ENCODE measurements at places on chromosomes 3 and 15.

DNA sequence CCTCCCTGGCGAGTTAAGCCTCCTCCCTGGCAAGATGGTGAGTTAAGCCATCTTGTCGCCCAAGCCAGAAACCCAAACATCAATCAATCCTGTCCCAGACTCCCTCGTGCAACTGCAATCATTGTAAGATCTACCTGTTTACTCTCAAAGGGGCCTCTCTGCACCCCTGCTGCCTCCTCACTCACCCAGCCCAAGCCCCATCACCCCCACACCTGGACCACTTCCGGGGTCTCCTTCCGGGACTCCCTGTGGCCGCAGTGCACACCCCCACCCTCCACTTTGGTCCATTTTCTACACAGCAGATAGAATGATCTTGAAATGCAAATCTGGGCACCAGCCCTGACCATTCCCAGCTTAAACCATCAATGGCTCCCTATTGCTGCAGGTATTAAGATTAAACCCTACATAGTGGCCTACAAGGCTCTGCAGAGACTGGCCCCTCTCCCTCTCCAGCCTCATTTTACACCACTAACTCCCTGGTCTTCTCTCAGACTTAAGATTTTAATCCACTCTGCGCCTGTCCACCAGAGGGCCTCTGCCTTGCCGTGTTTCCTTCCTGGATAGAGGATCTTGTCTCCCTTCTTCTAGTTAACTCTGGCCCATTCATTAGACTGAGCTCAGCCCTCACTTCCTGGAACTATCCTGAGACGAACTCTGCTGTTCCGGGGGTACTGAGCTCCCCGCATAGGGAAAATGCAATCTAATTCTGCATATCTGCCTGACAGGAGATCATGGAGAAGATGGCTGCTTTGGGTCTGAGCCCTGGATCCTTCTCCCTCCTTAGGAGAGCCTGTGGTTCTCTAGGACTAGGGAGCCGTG lies 41.9 kb upstream of the SLC6A1 start:
- DNase-seq, result peak; percentile 55

GRCh38 chr15:33679061-33679460 lies 289.2 kb upstream of the CHRM5 start:
- DNase-seq, result no peak

DNA sequence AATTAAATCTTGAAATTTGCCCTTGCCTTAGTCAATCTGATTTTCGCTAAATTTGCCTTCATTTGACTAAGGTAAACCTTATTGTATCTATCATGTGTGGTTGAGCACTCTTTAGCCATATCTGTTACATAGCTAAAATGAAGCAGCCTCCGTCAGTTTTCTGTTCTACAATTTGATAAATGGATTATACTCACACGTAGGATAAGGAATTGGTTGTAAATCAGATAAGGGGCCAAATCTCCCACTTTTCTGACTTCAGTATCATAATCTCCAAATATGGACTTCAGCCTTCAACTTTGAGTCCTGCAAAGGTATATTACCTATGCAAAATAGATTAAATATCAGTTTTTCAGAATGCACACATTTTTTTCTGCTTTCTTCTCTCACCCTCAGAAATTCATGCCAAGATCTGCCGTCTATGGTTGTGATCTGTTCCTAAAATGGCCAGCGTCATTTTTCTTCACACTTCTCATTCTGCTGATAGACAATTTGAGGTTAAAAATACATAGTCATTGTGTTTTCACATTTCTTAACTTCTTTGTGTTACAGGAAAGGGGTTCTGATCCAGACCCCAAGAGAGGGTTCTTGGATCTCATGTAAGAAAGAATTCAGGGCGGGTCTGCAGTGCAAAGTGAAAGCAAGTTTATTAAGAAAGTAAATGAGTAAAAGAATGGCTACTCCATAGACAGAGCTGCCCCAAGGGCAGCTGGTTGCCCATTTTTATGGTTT lies 36.9 kb downstream of the RAB8B start:
- DNase-seq, result no peak

GRCh38 chr3:99376926-99377325 lies 261.5 kb upstream of the COL8A1 start:
- DNase-seq, result no peak

DNA sequence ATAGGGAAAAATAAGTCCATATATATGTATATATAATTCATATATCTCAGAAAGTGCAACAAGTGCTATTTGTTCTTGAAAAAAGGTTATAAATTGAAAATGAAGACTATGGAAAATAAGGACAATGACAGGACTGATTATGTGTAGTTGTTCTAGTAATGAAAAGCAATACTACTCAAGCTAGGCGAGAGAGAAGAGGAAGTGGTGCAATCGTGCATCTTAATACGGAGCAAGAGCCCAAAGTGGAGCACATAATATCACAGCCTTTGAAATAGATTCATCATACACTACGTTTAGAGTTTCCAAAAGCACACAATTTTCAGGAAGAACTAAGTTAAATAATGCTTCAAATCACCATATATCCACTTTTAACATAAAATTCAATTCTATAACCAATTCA lies 87.9 kb downstream of the ULK4 start:
- no peak for DNase-seq

DNA sequence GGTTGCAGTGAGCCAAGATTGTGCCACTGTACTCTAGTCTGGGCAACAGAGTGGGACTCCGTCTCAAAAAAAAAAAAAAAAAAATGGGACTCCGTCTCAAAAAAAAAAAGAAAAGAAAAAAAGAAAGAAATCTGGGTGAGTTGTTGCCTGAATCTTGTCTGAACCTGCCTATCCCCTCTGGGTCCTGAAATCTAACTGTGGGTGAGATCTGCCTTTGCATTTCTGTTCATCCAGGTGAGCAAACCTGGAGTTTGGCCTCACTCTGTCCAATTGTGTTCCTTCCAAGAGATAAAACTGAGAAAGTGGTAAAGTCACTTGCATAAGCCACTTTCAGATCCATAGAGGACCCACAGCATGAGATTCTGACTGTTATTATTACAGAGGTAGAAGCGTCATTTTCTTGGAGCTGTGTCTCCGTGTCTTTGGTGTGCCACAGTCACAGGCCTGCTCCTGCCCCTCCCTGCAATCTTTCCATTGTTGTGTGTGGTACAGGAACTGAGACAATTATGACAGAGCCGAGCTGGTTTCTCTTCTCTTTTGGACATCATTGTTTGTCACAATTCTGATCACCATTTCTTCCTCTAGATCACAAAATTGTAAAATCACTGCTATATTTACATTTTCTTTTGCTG lies 235.9 kb downstream of the LPP start:
- no peak for DNase-seq

- no peak for DNase-seq
Measured at GRCh38 chr3:196927571-196928453, 14.5 kb downstream of the NCBP2 start.

DNA sequence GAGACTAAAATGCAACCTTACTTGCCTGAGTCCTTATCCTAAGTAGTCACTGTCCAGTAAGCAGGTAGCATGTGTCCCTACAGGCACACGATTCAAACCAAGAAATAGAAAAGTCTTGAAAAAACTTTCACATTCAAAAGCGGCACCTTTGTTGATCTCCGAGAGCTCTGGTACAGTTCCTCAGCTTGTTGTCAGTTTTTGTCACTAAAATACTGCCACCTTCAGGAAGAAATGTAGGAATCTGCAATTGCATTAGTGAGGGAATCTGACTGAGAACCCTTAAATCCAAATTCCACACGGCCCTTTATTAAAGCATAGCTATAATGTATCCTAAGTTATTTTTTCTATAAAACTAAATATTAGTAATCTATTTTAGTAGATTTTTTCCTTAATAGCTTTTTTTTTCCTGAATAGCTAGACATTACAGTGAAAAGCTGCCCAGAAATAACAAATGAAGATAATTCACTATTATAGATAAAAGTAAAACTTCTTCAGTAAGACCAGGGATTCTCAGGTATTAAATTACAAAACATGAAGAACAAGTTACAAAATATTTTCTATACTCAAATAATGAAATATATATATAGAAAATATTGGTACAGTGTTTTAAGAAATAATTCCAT lies 44.0 kb downstream of the CCDC54 start:
- peak; percentile 84 for DNase-seq

- no peak for DNase-seq
Measured at GRCh38 chr3:122676759-122677158, 3.9 kb upstream of the PARP14 start.

- no peak for DNase-seq
Measured at GRCh38 chr3:138898301-138898700, 48.6 kb downstream of the FOXL2 start.

GRCh38 chr3:172573422-172573821 lies 50.2 kb upstream of the TNFSF10 start:
- DNase-seq, result no peak

GRCh38 chr15:51492528-51492927 lies 130.0 kb downstream of the DMXL2 start:
- no peak for DNase-seq

DNA sequence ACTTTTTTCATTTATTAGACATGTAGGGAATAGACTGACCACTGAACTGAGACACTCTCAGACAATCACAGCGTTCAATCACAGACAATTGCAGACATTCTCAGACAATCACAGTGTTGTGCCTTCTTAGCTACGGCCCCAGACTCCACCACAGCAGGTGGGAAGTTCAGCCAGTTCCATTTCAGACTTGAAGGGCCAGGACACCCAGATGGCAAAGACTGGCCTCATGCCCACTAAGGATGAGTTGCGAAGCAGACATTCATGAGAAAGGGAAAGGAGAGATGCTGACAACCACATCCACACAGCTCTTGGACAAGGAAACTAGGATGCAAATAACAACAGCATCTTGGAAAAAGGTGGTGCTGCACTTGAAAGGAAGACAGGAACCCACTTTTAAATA lies 21.9 kb upstream of the ALDH1L1 start:
- DNase-seq, result no peak

GRCh38 chr3:183794452-183794851 lies 30.9 kb downstream of the MAP6D1 start:
- DNase-seq, result no peak

DNA sequence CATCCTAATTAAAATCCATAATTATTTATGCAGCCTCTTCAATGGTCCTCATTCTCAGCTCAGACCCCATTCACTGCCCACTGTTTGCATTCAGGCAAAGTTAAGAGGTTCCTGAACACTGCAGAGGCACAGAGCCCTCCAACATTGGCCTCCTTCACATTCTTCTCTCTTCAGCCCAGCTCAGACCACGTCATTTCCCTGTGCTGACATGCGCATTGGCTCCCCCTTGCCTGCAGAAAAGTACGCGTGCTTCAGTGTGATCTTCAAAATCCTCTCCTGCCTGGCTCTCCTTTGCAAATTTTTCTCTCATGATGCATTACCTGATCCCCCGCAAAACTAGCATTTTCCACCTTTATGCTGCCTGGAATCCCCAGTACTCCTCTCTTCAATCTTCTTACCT lies 552.3 kb downstream of the NTRK3 start:
- no peak for DNase-seq

DNA sequence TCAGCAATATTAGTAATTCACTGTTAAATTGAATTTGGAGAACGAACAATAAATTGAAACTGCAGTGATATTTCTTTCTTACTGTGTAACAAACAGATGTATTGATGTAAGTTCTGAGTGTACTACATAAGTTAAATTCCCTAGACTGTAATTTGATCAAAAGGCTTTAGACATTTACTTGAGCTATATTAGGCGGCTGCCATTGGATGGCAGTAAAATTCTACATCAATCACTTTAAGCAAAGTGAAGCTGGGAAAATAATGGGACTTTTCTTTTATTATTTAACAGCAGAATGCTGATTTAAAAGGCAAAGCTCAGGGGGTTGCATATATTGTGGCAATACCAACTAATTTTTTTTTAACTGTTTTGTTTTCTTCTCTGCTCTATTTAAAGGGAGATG lies 212.6 kb upstream of the PLSCR5 start:
- DNase-seq, result no peak

DNA sequence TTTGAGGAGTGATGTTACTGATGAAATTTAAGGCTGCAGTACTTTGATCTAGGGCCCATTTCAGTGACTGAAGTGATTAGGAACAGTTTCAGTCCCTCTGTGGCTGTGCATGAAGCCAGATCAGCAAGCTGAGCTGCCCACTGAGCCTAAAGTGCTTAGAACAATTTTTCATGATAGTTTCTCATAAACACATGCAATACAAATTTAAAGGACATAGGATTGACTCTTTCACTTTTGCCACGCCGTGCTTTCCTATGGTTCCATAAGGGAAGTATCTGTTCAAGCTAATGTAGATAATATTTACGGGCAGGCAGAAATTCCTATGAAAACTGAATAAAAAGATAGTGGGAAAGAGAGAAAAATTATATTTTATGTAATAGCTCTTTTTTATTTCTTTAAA lies 10.6 kb downstream of the ANKUB1 start:
- DNase-seq, result no peak

DNA sequence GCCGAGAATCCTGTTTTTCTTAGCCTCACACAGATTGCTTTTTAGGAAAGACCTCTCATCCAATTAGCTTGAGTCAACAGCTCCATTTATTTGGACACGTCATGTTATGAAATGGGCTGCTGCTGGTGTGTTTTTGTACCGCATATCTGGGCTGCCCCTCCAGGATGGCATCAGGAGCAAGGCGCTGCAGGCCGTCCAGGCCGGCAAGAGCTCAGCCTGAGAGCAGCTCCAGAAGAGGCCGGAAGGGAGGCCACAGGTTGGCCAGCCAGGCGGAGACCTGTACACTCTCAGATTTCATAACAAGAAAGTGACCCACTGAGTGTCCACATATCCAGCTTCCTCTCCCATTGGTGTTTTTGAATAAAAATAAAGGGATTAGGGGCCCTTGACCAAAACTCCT lies 28.3 kb downstream of the FOXL2NB start:
- DNase-seq, result no peak

DNA sequence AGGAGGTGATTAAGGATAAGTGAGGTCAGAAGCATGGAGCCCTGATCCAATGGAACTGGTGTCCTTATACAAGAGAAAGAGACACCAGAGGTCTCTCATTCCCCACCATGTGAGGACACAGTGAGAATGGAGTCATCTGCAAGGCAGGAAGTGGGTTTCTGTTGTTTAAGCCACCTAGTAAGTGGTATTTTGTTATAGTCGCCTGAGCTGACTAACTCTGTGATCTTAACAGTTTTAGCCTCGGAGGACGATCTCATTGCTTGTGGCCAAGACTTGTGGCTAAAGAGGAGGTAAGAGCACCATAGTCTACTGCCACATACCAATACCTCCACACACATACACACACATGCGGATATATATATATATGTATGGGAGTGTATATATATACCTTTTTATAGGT lies 73.8 kb downstream of the MCTP2 start:
- DNase-seq, result no peak

- no peak for DNase-seq
Measured at GRCh38 chr3:111368056-111368455, 173.9 kb upstream of the CD96 start.

Measured in AML-193 (cell line).